ENCODE measurements at places on chromosomes 7 and 10. TPM values are rescaled to one million over a fixed set of nuclear protein-coding genes. Genes with fewer than 3 reads are reported as not detected.
A peak's percentile ranks its signal among the peaks of the same experiment; 100 is the strongest.

CNNM1 gene
- total RNA-seq, result 0.07 TPM

ITGA8 gene
- total RNA-seq, result 2.8 TPM

ITIH2 gene
- not detected for total RNA-seq

SH2B2 gene
- total RNA-seq, result 0.89 TPM

ZNF365 gene
- 0.12 TPM for total RNA-seq

HECW1 gene
- not detected for total RNA-seq

PRKG1 gene
- total RNA-seq, result 26.2 TPM

GRCh38 chr7:37832194-37832593 is 16.2 kb upstream of the NME8 start:
- peak; percentile 82 for DNase-seq
- peaks cover 5% of the 10 kb centered on the region for H3K4me1 ChIP-seq
- H3K27me3 ChIP-seq, result no peaks in the 10 kb centered on the region
- no peaks in the 10 kb centered on the region for H3K36me3 ChIP-seq
- no peak overlapping the region for H3K27ac ChIP-seq
- H3K4me3 ChIP-seq, result no peak overlapping the region

DNA sequence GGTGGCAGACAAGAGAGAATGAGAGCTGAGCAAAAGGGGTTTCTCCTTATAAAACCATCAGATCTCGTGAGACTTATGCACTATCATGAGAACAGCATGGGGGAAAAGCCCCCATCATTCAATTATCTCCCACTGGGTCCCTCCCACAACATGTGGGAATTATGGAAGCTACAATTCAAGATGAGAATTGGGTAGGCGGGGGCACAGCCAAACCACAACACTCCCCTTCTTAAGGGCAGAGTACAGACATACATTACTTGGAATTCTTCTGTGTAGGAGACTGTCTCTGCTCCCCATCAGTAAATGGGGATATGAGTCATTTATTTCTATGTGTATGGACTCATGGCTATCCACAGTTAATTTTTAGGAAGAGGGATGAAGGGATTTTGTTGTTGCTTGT is 31.2 kb downstream of the FAM171A1 start:
- no peaks in the 10 kb centered on the region for H3K4me1 ChIP-seq
- no peak overlapping the region for H3K27ac ChIP-seq
- no peaks in the 10 kb centered on the region for H3K27me3 ChIP-seq
- no peaks in the 10 kb centered on the region for H3K36me3 ChIP-seq
- no peak for DNase-seq

GRCh38 chr7:22998519-22998896 is 15.4 kb downstream of the HYCC1 start:
- DNase-seq, result no peak
- H3K4me3 ChIP-seq, result no peak overlapping the region
- peaks cover 30% of the 10 kb centered on the region for H3K4me1 ChIP-seq
- no peak overlapping the region for H3K27ac ChIP-seq
- H3K36me3 ChIP-seq, result no peaks in the 10 kb centered on the region

GRCh38 chr7:143395187-143396149 is 13.2 kb downstream of the EPHA1 start:
- H3K4me1 ChIP-seq, result peaks cover 48% of the 10 kb centered on the region
- no peaks in the 10 kb centered on the region for H3K36me3 ChIP-seq
- H3K4me3 ChIP-seq, result no peak overlapping the region
- H3K27ac ChIP-seq, result peak overlapping the region; percentile 41
- DNase-seq, result no peak

GRCh38 chr10:25888627-25889026 is 45.4 kb upstream of the MYO3A start:
- no peak for DNase-seq
- no peak overlapping the region for H3K27ac ChIP-seq
- no peaks in the 10 kb centered on the region for H3K27me3 ChIP-seq
- H3K4me3 ChIP-seq, result no peak overlapping the region
- H3K4me1 ChIP-seq, result no peaks in the 10 kb centered on the region
- H3K36me3 ChIP-seq, result no peaks in the 10 kb centered on the region

GRCh38 chr10:31622978-31623377 is 304.0 kb downstream of the ZEB1 start:
- peaks cover 48% of the 10 kb centered on the region for H3K4me1 ChIP-seq
- H3K36me3 ChIP-seq, result no peaks in the 10 kb centered on the region
- no peaks in the 10 kb centered on the region for H3K27me3 ChIP-seq
- no peak overlapping the region for H3K4me3 ChIP-seq
- DNase-seq, result no peak

DNA sequence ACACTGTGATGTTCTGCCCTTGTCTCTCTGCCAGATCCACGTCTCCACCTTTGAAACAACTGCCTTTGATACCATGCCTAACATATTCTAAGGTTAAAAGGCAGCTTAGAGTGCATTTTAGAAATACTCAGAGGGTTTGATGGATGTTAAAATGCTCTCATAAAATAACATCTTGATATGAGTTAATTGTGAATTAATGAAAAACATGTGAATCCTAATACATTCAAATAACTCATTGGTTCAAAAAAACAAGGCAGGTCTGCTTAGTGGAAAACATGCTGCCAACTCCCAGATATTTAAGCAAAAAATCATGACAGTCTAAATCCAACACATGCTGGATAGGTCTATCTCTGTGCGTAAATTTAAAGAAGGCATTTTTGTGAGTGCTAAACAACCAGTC is 291.8 kb downstream of the AHR start:
- no peaks in the 10 kb centered on the region for H3K36me3 ChIP-seq
- H3K27me3 ChIP-seq, result no peaks in the 10 kb centered on the region
- H3K4me1 ChIP-seq, result no peaks in the 10 kb centered on the region
- H3K27ac ChIP-seq, result no peak overlapping the region
- DNase-seq, result no peak

DNA sequence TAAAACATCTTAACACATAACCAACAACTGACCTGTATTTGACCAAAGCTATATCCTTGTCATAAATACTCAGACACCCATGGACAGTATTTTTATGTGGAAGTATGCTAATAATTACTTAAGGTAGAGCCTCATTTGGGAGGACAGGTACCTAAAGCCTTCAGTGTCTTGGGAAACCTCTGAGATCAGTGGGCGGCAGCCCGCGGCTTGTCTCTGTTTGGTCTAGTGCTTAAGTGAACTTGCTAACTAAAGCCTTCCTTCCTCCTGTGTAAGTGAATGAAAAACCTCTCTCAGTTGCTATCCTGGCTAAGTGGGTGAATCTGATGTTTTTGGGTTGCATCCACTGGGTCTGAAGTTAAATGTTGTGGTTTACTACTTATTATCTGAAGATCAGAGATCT is 144.5 kb upstream of the AGR3 start:
- no peak overlapping the region for H3K27ac ChIP-seq
- no peaks in the 10 kb centered on the region for H3K4me1 ChIP-seq
- no peaks in the 10 kb centered on the region for H3K27me3 ChIP-seq
- H3K36me3 ChIP-seq, result no peaks in the 10 kb centered on the region
- H3K4me3 ChIP-seq, result no peak overlapping the region

DNA sequence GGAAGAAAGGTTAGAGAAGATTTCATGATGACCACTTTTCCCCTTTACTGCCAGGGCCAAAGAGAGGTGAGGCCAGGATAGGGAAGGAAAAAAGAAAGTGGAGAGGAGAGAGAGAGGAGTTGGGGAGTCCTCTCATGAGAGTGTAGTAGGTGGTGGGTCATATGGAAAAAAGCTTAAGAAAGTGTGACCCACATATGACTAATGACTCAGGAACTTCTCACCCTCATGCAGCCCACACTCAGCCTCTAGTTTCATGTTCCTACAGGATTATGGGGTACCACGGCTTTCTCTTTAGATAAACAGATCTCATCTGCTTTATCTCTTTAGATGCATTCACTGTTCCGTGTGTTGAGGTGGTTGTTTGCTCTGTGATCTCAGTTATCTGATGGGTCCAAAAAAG is 462.5 kb upstream of the IGFBP3 start:
- DNase-seq, result no peak
- no peaks in the 10 kb centered on the region for H3K27me3 ChIP-seq
- H3K4me1 ChIP-seq, result no peaks in the 10 kb centered on the region
- no peaks in the 10 kb centered on the region for H3K36me3 ChIP-seq
- H3K27ac ChIP-seq, result no peak overlapping the region

GRCh38 chr7:37659971-37660565 is 23.5 kb upstream of the GPR141 start:
- DNase-seq, result no peak
- no peaks in the 10 kb centered on the region for H3K4me1 ChIP-seq
- no peak overlapping the region for H3K27ac ChIP-seq
- no peaks in the 10 kb centered on the region for H3K27me3 ChIP-seq
- no peaks in the 10 kb centered on the region for H3K36me3 ChIP-seq
- no peak overlapping the region for H3K4me3 ChIP-seq

DNA sequence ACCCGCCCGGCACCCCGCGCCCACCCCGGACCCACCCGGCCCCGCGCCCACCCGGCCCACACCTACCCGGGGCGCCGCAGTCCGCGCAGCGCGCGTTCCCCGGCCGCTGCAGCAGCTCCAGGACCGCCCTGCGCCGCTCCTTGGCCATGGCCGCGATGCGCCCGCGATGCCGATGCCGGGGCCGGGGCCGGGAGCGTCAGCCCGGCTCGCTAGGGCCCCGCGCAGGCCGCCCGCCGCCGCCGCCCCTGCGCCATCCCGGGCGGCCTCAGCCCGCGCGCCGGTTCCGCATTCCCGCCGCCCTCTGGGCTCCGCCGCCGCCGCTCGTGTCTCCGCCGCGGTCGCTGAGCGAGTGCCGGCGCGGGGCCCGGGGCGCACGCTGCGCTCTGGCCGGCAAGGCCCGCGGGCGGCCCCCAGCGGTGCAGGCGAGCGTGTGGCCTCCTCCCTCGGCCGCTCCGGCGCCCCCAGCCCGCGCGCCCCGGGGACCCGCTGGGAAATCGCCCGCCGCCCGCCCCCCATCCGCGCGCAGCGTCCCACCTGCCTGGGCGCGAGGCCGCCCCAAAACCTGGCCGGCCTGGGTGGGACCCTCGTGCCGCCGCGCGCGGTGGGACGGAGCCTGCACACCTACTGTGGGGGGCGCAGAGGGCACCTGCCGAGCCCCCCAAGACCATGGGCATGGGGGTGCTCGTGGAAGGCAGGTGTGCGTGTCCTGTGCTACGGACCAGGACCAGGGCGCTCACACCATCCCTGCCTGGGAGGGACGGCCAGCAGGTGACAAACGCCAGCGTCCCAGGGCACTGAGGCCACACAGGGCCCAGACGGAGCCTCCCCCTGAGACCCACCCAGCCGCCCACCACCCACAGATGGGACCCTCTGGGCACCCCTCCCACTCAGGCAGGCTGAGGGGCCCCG is at the start of gene ADAP1:
Gene ADAP1, minus strand, starts transcription at position 351 of the 909 bp plus-strand sequence. Its CDS starts 203 bp downstream, at position 148.
- peaks cover 4% of the 10 kb centered on the region for H3K4me1 ChIP-seq
- no peak for DNase-seq
- peak within 1 kb of the TSS; percentile 58 for H3K4me3 ChIP-seq

DNA sequence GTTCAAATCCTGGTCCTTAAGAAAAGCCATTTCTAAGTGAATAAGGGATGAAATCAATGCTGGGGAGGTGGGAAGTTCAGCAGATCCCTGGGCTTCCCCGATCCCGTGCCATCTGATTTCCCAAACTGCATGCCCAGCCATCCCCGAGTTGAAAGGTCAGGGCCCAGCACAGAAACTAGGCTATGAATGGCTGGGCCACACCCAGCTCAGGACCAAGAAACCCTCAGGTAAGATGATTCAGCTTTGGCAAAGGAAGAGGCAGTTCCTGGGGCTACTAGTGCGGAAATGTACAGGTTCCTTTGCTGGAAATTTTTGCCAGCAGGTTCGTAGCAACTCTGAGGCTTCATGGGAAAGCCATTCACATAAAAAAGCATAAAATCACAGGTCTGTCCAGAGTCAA is 182.7 kb downstream of the FAM107B start:
- H3K27me3 ChIP-seq, result no peaks in the 10 kb centered on the region
- no peaks in the 10 kb centered on the region for H3K4me1 ChIP-seq
- no peak overlapping the region for H3K27ac ChIP-seq
- H3K36me3 ChIP-seq, result no peaks in the 10 kb centered on the region

GRCh38 chr10:4918236-4918635 is 45.0 kb upstream of the AKR1C1 start:
- no peaks in the 10 kb centered on the region for H3K27me3 ChIP-seq
- no peak overlapping the region for H3K4me3 ChIP-seq
- no peaks in the 10 kb centered on the region for H3K36me3 ChIP-seq
- no peaks in the 10 kb centered on the region for H3K4me1 ChIP-seq

GRCh38 chr7:76056241-76056640 is 8.3 kb downstream of the MDH2 start:
- H3K27me3 ChIP-seq, result no peaks in the 10 kb centered on the region
- H3K4me1 ChIP-seq, result peaks cover 27% of the 10 kb centered on the region
- H3K4me3 ChIP-seq, result no peak overlapping the region
- H3K36me3 ChIP-seq, result no peaks in the 10 kb centered on the region
- no peak overlapping the region for H3K27ac ChIP-seq
- no peak for DNase-seq

- no peak for DNase-seq
- no peaks in the 10 kb centered on the region for H3K36me3 ChIP-seq
- H3K4me3 ChIP-seq, result no peak overlapping the region
Measured at GRCh38 chr7:114343949-114344708, 70.5 kb upstream of the FOXP2 start.

DNA sequence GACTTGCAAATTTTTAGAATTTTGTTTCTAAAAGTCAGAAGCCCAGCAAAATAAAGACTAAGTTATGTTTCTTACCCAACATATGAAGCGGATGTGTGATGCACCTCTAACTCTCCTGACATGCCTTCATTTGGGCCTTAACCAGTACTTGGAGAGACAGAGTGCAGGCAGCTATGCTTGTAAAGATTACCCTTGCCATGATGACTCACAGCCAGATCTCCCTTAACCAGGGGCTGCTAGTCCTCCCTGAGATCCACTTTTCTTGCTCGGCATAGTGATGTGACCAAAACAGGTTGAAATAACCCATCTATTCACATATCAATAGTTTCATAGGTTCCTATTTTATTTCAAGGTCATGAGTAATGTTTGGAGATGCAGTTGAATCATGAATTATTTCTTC is 43.6 kb downstream of the PPP1R3A start:
- no peak for DNase-seq
- no peak overlapping the region for H3K27ac ChIP-seq
- H3K27me3 ChIP-seq, result no peaks in the 10 kb centered on the region
- no peaks in the 10 kb centered on the region for H3K4me1 ChIP-seq
- H3K36me3 ChIP-seq, result no peaks in the 10 kb centered on the region
- H3K4me3 ChIP-seq, result no peak overlapping the region

GRCh38 chr7:99619571-99620130 is 2.9 kb downstream of the ZSCAN25 start:
- H3K27me3 ChIP-seq, result no peaks in the 10 kb centered on the region
- H3K27ac ChIP-seq, result no peak overlapping the region
- H3K4me3 ChIP-seq, result no peak overlapping the region
- no peak for DNase-seq
- H3K36me3 ChIP-seq, result peaks cover 41% of the 10 kb centered on the region
- peaks cover 12% of the 10 kb centered on the region for H3K4me1 ChIP-seq

- no peak overlapping the region for H3K4me3 ChIP-seq
- peak; percentile 81 for DNase-seq
- peaks cover 27% of the 10 kb centered on the region for H3K4me1 ChIP-seq
Measured at GRCh38 chr10:114697061-114697598, 39.1 kb upstream of the ABLIM1 start.
